ENCODE measurements at places on chromosomes 4 and X.

DNA sequence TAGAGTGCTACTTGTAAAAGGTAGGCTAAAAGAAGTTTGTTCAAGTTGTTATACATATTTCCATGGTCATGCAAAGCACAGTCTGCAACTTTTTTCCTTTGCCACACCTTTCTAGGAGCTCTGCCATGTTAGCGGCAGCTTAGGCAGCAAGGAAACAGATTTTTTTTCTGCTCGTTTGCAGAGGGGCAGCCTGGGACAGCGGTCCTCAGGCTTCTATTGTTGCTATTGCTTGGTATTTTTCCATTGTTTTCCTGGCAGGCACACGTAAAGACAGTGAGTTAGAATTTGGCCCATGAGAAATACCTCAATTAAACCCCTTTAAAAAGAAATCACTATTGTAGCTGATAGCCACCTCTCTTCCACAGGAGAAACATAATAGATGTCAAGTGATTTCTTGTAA lies 391.4 kb downstream of the SH2D1A start:
- no peak for DNase-seq

DNA sequence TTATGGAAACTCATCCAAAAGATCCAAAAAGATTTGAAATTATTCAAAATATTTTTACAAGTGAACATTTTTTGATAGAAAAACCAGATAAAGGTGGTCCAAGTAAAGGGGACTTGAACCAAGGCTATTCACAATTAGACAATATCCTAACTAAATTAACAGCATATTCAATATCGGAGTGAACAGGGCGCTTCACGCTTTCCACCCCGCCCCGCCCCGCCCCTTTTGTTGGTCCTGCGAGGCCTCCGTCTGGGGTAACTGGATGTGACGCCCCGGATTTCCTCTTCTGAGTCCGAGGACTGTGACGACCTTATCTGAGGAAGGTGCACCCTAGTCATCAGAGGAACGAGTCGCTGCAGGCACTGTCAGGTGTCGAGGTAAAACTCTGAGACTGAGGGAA lies at the start of gene MAGEB16:
Gene MAGEB16 (plus strand): TSS at position 301 of the 400 bp plus-strand sequence. CDS start 3,855 bp downstream, outside the sequence.
- no peak for DNase-seq

DNA sequence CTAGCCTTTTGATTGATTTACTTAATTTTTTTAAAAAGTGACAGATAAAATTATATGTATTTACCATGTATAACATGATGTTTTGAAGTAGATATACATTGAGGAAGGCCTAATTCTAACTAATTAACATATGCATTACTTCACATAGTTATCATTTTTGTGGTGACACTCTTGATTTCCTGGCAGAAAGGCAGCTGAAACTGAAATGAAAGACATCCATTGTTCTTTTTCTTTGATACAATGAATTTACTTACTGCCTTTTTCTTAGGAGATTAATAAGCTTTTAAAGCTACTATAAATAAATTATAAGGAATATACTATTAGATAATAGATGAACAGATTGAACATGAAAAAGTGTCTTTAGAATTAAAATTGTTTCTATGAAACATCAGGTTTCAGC lies 26.7 kb downstream of the ANKRD50 start:
- peak; percentile 32 for DNase-seq

DNA sequence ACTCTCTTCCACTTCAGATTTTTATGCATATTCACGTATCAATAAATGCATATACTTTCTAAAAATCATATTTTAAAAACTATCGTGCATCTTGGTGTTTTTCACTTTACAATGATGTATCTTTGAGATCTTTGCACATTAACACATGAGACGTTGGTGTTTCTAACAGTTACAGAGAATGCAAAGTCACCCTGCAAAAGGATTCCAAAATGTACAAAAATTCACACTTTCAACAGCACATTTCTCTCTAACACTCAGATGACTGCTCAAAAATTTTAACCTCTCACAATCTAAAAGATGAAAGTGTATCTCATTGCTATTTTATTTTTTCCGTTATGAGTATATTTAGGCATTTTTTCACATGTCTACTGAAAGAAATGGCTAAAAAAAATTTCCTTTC lies 38.9 kb downstream of the ELOVL6 start:
- DNase-seq = no peak

DNA sequence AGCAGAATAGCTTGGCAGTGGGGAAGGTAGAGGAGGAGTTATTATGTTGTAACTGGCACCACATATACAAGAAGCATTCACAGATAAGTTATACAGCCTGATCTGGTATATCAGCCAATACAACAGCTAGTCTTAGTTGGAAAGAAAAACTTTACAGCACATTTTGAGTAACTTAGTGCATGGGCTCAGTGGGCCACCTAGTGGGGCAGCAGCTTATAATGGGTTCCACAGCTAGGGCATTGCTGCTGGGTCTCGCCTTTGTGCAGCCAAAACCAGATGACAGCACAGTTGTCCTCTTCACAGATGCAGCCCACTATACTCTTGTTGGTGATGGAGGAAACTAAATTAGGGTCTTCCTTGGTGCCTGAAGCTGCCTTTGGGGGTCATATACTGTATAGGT lies 448.1 kb upstream of the RASGEF1B start:
- DNase-seq = peak; percentile 2

GRCh38 chrX:121869876-121870477 lies 822.6 kb downstream of the GLUD2 start:
- no peak for DNase-seq

GRCh38 chrX:101750744-101751143 lies 91.1 kb upstream of the ARMCX2 start:
- no peak for DNase-seq

GRCh38 chrX:151517421-151517820 lies 46.1 kb upstream of the PASD1 start:
- no peak for DNase-seq

DNA sequence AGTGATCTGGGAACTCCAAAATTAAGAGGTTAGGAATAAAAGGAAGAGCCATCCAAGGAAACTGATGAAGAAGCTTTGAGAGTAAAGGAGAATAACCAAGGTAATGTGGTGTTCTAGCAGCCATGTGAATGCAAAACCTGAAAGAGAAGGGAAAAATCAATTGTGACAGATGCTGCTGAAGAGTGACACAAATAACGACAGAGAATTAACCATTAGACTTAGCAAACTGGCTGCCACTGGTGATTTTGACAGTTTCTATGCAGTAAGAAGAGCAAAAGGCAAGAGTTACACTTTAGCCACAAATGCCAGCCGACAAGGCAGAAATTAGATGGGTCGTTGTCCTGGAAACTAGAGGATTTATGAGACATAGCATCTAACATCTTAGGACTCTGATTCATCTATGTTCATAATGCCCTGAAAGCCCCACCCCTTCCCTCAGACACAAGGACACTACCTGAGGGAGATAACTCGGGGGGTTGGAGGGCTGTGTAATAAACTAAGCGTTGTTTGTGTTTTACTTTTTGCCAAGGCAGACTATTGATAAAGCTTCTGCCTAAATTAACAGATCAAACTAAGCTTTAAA lies 13.0 kb upstream of the TMEM144 start:
- no peak for DNase-seq

DNA sequence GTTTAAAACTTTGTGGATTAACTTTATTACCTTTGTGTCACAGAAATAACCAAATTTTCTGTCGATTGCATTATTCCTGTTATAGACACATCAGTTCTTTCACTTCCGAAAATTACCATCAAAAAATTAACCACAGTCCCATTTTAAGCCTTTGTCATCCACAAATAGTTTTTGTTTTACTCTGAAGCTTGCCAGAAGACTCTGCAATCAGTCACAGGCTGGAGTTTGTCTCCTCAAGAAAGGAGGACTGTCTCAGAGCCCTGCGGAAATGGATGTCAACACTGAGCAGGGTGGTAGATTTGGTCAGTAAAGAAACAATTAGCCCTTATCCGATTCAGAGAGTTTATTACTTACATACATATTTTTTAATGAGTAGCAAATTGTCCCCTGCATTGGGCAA lies 20.1 kb upstream of the TCEAL4 start:
- no peak for DNase-seq

DNA sequence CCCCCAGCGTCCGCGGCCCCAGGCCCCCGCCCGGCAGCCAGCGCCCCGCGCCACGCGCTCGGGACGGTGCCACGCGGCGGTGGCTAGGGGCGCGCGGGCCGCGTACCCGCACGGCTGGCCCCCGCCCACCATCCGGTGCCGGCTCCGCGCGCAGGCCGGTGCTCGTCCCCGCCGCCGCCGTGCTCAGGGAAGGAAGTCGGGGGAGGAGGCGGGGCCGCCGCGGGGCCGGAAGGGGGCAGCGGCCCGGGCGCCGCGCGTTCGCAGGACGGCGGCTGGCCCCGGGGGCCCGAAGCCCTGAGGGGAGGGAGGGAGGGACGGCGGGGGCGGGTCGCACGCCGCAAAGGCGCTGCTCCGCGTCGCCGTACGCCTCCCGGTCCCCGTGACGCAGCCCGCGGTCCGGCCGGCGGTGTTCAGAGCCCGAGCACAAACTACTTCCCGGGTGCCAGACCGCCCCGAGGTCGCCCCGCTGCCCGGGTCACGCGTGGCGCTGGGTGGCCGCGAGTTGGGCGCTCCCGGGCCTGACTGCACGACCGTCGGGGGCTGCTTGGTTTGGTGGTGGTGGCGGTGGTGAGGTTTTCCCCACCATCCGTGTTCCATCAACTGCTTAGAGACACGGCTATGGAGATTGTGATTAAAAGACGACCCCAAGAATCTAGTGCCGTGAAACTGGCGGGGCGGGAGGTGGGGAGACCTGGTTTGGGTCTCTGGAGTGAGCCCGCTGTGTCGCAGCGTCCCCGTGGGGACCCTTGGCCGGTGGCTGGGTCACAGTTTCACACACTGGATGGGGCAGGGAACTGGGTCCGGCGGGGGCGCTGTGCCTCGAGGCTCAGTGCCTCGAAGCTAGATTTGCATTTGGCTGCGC lies at the start of gene DCTD:
Gene DCTD (minus strand): TSS at position 205 of the 862 bp plus-strand sequence. CDS start 1,818 bp downstream, outside the sequence.
- DNase-seq = peak; percentile 64

- DNase-seq = no peak
Measured at GRCh38 chr4:21726255-21726815, 222.2 kb downstream of the KCNIP4 start.

DNA sequence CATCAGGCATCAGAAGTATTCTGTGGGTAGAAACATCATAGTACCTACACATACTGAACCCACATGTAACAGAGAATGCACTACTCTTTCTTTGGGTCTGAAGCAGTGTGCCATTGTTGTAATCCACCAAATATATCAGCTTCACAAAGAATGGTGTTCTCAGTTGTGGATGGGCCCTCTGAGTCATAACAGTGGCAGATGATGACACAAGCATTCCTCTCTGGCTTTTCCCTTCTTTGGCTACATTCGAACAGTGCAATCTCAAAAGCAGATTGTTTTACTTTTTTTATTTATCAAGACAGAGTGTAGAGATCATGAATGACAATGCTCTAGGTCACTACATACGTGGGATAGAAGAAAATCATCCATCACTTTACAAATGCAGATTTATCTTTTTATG lies 247.2 kb upstream of the EPHA5 start:
- no peak for DNase-seq

GRCh38 chr4:179465131-179465797 lies 2023.0 kb upstream of the AGA start:
- DNase-seq = peak; percentile 83

- no peak for DNase-seq
Measured at GRCh38 chr4:162075726-162076125, 88.1 kb downstream of the FSTL5 start.

DNA sequence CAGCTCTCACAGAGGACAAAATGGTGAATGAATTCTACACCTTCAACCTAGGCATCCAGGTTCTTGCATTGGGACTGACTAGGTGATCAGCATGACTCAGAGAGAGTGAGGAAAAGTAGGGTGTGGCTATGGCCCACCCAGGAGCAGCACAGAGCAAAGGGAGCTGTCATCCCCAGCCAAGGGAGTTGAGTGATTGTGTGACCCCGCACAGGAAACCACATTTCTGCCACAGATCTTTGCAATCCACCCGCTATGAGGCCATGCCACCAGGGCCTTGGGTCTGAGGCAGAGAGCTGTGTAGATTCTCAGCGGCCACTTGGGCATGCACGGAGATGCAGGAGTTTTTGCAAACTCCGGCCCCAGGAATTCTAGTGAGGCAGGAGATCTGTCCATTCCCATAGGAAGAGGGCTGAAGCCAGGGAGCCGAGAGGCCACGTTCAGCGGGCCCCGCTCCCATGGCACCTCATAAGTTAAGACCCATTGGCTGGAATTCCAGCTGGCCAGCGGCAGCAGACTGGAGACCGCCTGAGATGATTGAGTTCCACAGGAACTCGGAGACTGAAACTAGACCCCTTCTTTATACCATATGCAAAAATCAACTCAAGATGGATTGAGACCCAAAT lies 75.9 kb downstream of the NAA11 start:
- no peak for DNase-seq

- peak; percentile 64 for DNase-seq
Measured at GRCh38 chr4:1030031-1030430, 18.6 kb downstream of the FGFRL1 start.

- peak; percentile 77 for DNase-seq
Measured at GRCh38 chrX:9885150-9885549, 82.0 kb upstream of the CLDN34 start.

- DNase-seq = no peak
Measured at GRCh38 chr4:171130256-171130801, 682.9 kb upstream of the GALNTL6 start.

- DNase-seq = no peak
Measured at GRCh38 chr4:142960126-142960525, 114.0 kb upstream of the INPP4B start.

DNA sequence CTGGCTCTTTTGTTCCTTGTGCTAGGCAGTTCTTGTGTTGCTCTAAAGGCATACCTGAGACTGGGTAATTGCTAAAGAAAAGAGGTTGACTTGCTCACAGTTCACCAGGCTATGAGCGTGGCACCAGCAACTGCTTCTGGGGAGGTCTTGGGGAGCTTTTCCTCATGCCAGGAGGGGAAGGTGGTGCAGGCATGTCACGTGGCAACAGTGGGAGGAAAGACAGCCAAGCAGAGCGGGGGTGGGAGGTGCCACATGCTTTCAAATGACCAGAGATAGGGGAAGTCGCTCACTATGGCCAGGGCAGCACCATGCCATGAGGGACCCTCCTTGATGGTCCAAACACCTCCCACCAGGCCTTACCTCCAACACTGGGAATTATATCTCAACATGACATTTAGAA lies 4.7 kb downstream of the MAGEB17 start:
- DNase-seq = no peak

DNA sequence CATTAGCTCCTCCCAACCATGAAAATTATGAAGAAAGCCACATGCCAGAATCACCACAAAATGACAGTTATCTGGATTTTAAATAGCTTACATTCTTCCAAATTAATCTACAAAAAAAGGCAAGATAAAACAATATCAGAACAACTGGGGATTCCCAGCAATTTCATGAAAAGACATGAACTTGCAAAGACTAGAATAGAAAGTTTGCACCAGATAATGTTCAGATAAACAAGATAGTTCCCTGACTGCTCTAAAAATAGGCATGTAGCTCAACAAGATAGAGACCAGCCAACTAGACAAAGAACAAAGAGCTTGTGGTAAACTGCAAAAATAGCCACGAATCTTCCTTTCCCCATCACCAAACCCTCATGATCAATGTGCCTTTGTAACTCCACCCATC lies 30.3 kb upstream of the DDX53 start:
- DNase-seq = no peak

GRCh38 chrX:101642093-101642492 lies 17.6 kb downstream of the ARMCX2 start:
- no peak for DNase-seq

Measured in A673 (cell line).